Right renal pelvis (tissue), 4 donors: ENCODE measurements at places on chromosomes 2 and 18. TPM values are rescaled to one million over a fixed set of nuclear protein-coding genes. Genes with fewer than 3 reads are reported as not detected.

The ING5 gene
- 43.5 TPM for polyA plus RNA-seq

The NETO1 gene
- 1.4 TPM for polyA plus RNA-seq

The RGPD4 gene
- polyA plus RNA-seq: 0.08 TPM

The SH2D6 gene
- polyA plus RNA-seq: 0.51 TPM

The ZEB2 gene
- polyA plus RNA-seq: 144 TPM

The IAH1 gene
- 49.7 TPM for polyA plus RNA-seq

The LIMS4 gene
- polyA plus RNA-seq: 2.4 TPM

The ITPRIPL1 gene
- polyA plus RNA-seq: 5.3 TPM

The FTCDNL1 gene
- 1.9 TPM for polyA plus RNA-seq

GRCh38 chr18:26854292-26854881 lies 11.1 kb downstream of the AQP4 start:
- DNase-seq: no peak

- DNase-seq: no peak
Observed at GRCh38 chr2:98743835-98744234, 12.9 kb upstream of the MGAT4A start.

GRCh38 chr2:232094201-232094600 lies 132.7 kb downstream of the DIS3L2 start:
- DNase-seq: no peak

- peak; percentile 20 for DNase-seq
Observed at GRCh38 chr18:5628512-5629255, 84.9 kb upstream of the EPB41L3 start.

DNA sequence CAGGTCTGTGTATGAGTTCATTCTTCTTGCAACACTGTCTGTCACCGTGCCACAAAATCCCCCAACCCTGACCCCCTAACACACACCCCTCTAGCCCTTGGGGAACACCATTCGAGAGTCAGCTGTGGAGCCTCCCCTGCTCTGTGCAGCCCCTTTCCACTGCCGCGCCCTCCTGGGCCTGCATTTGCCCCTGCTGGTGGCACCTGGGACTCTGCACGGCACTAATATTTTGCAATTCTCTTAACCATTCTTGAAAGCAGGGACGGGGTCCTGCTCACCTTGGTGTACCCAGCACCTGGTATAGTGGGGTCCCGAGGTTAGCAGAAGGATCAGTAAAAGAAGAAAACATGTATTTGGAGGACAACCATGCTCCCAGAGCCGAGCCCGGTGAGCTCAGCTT lies 124.0 kb downstream of the HDAC4 start:
- no peak for DNase-seq

GRCh38 chr18:67540559-67540958 lies 24.0 kb upstream of the DSEL start:
- no peak for DNase-seq

DNA sequence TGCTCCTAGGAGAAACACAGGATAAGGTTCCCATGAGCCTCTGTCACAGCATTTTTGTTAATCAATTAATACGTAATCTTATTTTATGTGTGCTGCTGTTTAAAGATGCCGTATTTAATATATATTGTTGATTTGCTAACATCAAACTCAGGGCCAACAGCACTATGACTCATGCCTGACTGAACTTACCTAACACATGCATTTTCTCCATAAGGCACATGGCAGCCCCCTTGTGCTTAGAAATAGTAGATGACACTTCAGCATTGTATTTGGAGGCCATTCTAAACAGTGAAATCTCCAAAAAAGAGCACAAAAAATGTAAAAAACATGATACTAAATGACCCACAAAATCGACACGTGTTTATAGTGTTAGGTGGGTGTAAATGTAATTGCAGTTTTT lies 314.8 kb downstream of the MYCN start:
- DNase-seq: no peak

DNA sequence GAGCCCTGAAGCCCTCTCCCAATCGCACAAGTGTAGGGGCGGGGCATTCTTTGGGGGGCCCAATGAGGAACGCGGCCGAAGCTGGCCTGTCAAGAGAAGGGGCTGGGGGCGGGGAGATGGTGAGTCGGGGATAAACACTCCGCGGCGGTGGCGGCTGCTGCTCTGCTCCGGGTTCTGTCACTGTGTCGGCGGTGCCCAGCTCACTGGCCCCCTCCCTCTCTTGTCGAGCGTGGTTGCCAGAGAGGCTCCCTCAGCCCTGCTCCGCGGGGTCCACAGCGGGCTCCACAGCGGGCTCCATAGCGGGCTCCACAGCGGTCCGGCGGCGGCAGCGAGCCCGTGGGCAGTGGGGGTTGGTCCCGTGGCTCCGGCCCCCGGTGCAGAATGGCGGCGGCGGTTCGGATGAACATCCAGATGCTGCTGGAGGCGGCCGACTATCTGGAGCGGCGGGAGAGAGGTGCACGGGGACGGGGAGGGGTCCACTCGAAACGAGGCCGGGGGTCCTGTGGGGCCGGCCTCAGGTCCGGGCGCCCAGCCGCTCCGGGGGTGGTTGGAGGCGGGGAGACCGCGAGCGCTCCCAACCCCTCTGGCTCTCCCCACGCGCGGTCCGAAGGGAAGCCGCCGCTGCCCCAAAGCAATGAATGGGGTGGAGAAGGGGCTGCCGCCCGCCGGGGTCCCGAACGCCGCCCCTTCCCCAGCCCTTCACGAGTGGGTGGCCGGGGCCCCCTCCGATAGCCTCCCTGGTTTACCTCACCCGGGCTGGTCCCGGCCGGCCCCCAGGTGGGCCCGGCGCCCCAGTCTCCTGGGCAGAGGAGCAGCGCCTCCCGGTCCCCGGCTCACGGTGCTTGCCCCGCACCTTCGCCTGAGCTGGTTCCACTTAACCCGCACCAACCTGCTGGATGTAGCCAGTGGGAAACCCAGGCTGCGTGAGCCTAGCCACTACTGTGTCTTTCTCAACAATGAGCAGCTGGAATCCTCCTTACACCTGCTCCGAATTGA lies at the start of gene MXD1:
Gene MXD1, plus strand, starts transcription at position 160 of the 996 bp plus-strand sequence. Its CDS starts 222 bp downstream, at position 382.
- no peak for DNase-seq

- DNase-seq: peak; percentile 37
Observed at GRCh38 chr2:140457483-140457882, 1673.3 kb downstream of the LRP1B start.

DNA sequence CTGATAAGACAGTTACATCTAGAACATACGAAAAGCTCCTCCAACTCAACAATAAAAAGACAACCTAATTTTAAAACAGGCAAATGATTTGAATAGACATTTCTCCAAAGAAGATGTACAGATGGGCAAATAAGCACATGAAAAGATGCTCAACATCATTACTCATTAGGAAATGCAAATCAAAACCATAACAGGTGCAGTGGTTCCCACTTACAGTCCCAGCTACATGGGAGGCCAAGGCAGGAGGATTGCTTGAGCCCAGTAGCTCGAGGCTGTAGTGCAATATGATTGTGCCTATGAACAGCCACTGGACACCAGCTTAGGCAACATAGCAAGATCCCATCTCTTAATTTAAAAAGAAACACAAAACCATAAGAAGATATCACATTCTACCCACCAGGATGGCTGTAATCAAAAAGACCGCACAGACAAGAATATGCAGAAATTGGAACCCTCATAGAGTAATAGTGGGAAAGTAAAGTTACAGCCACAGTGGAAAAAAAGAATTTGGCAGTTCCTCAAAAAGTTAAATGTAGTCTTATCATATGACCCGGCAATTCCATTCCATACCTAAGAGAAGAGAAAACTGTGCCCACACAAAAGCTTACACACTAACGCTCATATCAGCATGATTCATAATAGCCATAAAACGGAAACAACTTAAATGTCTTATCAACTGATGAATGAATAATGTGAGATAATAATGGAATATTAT lies 30.5 kb upstream of the ARMC9 start:
- no peak for DNase-seq

DNA sequence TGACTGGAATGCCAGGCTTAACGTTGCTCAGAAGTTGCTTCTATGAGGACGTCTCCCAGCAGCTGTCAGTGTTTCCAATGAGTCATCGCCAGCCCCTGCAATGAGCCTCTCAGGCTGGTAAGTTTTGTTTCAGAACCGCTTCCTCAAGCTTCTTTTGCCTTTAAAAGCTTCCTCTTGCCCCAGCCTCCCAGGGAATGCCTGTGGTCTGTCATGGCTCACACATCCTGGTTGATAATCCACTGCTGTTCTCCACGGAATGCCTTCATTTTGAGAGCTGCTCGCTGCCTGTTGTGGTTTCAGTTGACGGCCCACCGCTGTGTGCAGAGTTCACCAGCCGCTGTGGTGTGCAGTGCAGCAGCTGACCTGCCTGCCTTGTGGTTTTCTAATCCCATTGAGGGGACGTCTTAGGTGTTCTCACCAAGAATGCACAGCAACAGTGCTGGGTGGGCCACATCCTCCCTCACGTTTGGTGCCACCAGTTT lies 96.4 kb downstream of the RTP5 start:
- DNase-seq: peak; percentile 40

DNA sequence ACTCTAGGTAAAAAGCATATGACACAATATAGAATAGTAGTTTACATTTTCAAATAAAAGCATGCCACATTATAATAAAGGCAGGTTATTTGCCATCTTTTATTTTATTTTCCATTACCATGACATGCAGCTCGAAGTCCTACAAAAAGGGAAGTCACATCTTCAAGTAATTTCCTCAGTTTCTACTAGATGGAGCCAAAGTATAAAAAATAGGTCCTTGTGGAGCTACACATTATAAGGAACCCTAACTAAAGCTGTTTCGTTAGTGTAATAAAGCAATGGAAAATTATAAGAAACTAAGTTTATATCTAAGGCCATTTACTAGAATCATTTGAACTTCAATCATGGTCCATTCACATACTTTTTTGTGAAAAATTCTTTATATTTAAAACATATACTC lies 674.5 kb downstream of the KCNJ3 start:
- DNase-seq: peak; percentile 13

DNA sequence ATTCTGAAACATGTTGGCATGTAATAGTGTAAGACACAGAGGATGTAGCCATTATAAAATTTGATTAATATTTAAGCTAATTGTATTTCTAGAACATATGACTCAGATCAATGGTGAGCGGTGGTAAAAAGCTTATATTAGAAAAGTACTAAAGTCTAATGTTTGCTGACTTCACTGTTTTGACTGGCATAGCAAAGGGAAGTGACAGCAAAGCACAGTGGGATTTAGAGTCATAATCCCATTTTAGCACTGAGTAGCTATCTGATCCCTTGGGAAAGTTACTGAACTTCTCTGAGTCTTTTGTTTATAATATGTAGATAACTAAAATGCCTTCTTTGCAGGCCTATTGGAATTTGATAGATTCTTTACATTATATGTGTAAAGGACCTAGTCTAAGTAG lies 60.4 kb downstream of the KIAA1328 start:
- no peak for DNase-seq

- no peak for DNase-seq
Observed at GRCh38 chr2:161754379-161754778, 130.2 kb downstream of the SLC4A10 start.

DNA sequence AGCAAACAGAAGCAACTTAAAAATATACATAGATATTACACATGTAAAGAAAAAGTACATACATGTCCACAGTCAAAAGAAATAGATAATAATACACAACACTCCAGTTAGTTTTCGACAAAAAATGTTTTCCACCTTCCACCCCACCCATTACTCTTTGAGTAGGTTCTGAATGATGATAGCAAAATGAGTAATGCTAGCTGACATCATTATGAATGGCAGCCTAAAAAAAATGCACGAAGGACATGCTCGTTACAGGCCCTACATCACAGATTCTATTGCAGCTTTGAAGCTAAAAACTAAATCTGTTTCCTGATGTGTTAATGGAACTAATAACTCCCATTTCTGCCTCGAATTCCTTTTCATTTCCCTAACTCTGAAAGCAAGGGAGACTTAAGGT lies 578.7 kb upstream of the NETO1 start:
- no peak for DNase-seq

DNA sequence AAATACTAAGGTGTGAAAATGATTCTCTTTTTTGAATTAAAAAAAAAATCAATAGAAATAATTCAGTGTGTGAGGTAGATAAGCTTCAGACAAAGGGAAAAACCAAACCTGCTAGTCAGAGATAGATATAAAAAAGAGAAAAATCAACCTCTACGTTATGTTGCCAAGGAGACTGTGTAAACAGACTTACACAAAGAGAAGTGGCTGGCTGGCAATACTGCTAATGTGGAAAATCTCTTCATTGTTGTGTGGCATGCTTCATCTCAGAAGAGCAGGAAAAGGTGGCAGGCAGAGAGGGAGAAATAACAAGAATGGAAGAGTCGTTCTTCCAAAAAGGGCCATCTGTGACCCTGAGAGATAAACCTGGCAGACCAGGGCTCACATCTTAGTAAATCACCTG lies 200.8 kb downstream of the SLC8A1 start:
- no peak for DNase-seq

DNA sequence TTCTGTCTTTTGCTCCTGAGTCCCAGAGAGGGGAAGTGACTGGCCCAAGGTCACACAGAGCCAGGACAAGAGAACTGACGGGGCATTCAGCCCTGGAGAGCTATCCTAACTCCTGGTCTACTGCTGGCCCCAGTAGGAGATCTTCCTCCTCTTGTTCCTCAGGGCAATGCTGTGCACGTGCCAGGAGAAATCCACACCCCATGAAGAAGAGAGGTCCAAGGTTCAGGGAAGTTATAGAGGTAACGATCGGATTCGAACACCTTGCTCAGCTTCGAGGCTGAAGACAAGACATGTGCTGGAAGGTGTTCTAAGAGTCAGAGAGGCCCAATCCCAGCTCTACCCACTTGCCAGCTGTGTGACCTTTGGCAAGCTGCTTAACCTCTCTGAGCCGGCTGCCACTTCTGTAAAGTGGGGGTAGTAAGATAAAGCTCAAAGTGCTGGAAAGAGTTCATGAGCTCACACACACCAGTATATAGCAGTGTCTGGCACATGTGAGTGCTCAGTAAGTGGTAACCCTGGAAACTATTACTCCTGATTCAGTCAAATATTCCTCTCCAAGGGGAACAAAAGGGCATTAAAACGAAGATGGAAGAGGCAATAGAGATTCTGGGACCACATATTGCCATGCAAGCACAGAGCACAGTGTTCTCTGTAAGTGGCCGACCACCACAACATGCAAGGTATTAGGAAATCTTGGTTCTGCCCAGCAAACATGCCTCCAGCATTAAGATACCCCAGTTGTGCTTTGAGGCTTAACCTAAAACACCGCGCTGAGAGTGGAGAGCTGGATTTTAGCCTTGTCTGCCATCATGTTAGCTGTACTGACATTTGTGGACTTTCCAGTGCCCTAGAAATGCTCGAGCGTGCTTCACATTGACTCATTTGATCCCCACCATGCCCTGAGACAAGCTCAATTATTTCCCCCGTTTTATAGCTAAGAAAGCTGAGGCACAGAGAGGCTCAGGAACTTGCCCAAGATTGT lies 25.6 kb downstream of the SERTAD2 start:
- no peak for DNase-seq
